ENCODE measurements at places on chromosomes 13 and 19. TPM values are rescaled to one million over a fixed set of nuclear protein-coding genes. Genes with fewer than 3 reads are reported as not detected.

DNA sequence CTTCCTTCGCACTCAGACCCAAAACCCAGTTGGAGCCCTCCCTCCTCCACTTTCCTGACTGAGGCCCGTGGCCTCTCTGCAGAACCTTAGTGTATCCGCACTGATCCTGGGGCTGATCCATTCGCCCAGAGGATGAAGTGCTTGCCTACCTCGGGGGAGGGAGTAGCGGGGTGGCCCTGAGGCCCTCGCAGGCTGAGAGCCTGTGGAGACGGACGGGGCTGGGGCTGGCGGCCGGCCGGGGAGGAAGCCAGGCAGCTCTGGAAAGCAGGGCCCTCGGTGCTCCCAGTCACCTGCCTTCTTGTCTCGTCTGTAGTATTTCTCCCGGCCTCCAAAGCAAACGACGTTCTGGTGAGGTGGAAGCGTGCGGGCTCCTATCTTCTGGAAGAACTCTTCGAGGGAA, 1.3 kb downstream of the PROZ start:
- no peak for DNase-seq

GRCh38 chr19:3229888-3230496, 5.5 kb downstream of the CELF5 start:
- no peak for DNase-seq

DNA sequence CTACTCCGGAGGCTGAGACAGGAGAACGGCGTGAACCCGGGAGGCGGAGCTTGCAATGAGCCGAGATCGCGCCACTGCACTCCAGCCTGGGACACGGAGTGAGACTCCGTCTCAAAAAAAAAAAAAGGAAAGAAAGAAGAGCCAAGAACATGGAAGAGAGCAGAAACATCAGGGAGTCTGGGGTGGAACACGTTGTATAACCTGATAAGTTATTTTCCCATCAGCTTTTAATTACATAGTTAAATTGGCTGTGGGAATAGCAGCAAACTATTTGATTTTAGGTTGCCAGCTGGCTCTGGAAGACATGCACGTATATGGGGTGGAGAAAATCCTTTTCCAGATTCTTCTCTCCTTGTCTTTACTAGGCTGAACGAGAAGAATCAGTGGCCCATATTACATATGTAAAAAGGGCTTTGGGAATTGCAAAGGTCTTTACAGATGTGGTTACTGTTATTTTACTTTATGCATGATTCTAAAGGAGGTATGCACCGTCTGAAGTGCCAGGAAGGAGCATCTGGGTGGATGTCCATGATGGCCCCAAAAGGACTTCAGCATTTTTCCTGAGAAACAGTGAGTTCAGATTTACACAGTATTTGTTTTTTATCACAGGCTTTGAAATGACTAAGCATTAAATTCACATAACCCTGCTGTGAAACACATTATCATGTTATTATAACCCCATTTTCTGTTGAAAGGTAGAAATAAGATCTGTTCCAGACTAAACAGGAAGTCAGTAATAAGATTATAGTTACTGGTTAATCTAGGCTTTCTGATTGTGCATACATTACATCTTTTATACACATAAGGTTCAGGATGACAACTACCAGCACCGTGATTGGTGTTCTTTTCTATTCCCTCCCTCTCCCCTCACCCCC, 4.6 kb upstream of the NAA16 start:
- no peak for DNase-seq

GRCh38 chr13:43150369-43151207, 127.2 kb downstream of the DNAJC15 start:
- DNase-seq, result no peak

GRCh38 chr19:18009412-18010066, 1.6 kb downstream of the ARRDC2 start:
- DNase-seq, result no peak

GRCh38 chr13:39968646-39969475, 313.4 kb downstream of the COG6 start:
- no peak for DNase-seq

- peak; percentile 24 for DNase-seq
These were observed 748 bp downstream of the LMNB2 start for GRCh38 chr19:2455851-2456570.

- DNase-seq, result no peak
These were observed 10.4 kb downstream of the SETDB2 start for GRCh38 chr13:49454388-49455006.

The OVOL3 gene
- not detected for total RNA-seq

The ICAM5 gene
- not detected for total RNA-seq

The ZNF649 gene
- total RNA-seq, result 42.4 TPM

The LRRC25 gene
- not detected for total RNA-seq

The MEDAG gene
- not detected for total RNA-seq

The KIR2DL4 gene
- not detected for total RNA-seq

The ZNF492 gene
- total RNA-seq, result not detected

The ETFB gene
- 63.2 TPM for total RNA-seq

Measured in progenitor cell of endocrine pancreas (in vitro differentiated cells).